ENCODE measurements at places on chromosomes 16 and 17. TPM values are rescaled to one million over a fixed set of nuclear protein-coding genes. Genes with fewer than 3 reads are reported as not detected.

Gene KRTAP4-3
- total RNA-seq, result not detected

Gene HNF1B
- total RNA-seq, result 3.2 TPM

Gene HBA1
- total RNA-seq, result not detected

Gene LAT
- 175 TPM for total RNA-seq

Gene ADAP2
- total RNA-seq, result 0.19 TPM

- H3K36me3 ChIP-seq, result peaks cover 2% of the 10 kb centered on the region
- H3K4me3 ChIP-seq, result no peak overlapping the region
- no peaks in the 10 kb centered on the region for H3K27me3 ChIP-seq
- DNase-seq, result no peak
- peaks cover 20% of the 10 kb centered on the region for H3K4me1 ChIP-seq
Measured at GRCh38 chr16:11183035-11183812, 72.8 kb downstream of the SOCS1 start.

- no peaks in the 10 kb centered on the region for H3K27me3 ChIP-seq
- H3K36me3 ChIP-seq, result peaks cover 28% of the 10 kb centered on the region
- no peak for DNase-seq
- peaks cover 8% of the 10 kb centered on the region for H3K4me1 ChIP-seq
Measured at GRCh38 chr16:53849585-53849984, 145.6 kb downstream of the FTO start.

DNA sequence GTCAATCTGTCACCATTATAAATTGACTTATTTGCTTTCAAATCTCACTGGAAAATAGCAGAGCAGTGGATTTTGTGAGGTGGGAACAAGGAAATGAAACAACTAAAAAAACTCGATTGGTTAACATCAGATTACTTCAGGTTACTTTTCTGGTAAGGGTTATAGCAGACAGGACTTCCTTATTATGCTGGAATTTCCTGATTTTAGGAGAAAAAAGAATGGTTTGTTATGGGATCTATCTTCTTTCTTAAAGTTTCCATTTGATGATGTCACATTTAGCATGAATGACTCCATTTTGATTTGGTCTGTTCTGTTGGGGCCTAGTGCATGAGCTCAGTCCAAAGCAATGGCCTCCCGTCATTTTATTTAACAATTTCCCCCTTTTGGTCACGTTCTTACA is 210.6 kb downstream of the KCNJ2 start:
- peaks cover 9% of the 10 kb centered on the region for H3K27me3 ChIP-seq
- H3K4me1 ChIP-seq, result no peaks in the 10 kb centered on the region
- H3K36me3 ChIP-seq, result no peaks in the 10 kb centered on the region
- H3K27ac ChIP-seq, result no peak overlapping the region
- DNase-seq, result no peak

GRCh38 chr17:41678907-41679739 is 9.6 kb upstream of the EIF1 start:
- peak overlapping the region; percentile 97 for H3K27ac ChIP-seq
- peaks cover 10% of the 10 kb centered on the region for H3K36me3 ChIP-seq
- H3K4me3 ChIP-seq, result peak overlapping the region; percentile 83
- H3K27me3 ChIP-seq, result no peaks in the 10 kb centered on the region
- peaks cover 32% of the 10 kb centered on the region for H3K4me1 ChIP-seq

DNA sequence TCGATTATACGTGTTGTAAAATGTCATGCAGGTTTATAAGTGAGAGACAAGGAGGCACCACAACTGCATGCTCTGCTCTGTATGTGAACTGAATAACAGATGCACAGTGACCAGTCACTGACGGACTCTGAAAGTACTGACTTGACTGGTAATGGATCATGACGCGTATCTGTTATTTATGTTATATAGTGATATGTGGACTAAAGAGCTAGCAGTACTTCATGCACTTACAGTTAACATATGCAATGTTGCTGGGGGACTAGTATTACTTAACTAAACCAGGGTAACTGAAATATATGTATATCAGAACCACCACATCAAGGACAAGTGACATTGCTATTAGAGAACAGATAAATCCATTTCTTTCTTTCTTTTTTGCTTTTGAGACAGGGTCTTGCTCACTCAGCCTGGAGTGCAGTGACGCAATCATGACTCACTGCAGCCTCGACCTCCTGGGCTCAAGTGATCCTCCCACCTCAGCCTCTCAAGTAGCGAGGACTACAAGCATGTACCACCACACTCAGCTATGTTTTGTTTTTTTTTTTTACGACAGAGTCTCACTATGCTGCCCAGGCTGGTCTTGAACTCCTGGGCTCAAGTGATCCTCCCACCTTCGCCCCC is 17.2 kb downstream of the COIL start:
- no peak for DNase-seq
- H3K36me3 ChIP-seq, result peaks cover 17% of the 10 kb centered on the region
- H3K4me3 ChIP-seq, result no peak overlapping the region
- H3K4me1 ChIP-seq, result no peaks in the 10 kb centered on the region
- no peak overlapping the region for H3K27ac ChIP-seq

GRCh38 chr16:81558077-81558443 is 113.5 kb downstream of the CMIP start:
- H3K27me3 ChIP-seq, result no peaks in the 10 kb centered on the region
- H3K27ac ChIP-seq, result no peak overlapping the region
- no peak for DNase-seq
- no peaks in the 10 kb centered on the region for H3K36me3 ChIP-seq

- no peaks in the 10 kb centered on the region for H3K4me1 ChIP-seq
- no peak overlapping the region for H3K27ac ChIP-seq
- DNase-seq, result no peak
Measured at GRCh38 chr16:88202207-88202745, 180.5 kb upstream of the ZNF469 start.
